ENCODE measurements at places on chromosomes 2 and 18.
A peak's percentile ranks its signal among the peaks of the same experiment; 100 is the strongest.

- no peak for DNase-seq
Measured at GRCh38 chr2:130963196-130963848, 126.6 kb downstream of the ARHGEF4 start.

DNA sequence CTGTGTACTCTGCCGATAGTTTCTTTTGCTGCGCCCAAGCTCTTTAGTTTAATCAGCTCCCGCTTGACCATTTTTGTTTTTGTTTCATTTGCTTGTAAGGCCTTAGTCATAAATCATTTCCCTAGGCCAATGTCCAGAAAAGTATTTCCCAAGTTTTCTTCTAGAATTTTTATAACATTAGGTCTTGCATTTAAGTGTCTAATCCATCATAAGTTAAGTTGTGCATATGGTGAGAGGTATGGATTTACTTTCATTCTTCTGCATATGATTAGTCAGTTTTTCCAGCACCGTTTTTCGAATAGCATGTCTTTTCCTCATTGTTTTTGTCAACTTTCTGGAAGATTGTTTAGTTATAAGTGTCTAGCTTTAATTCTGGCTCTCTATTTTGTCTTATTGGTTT lies 484.8 kb upstream of the CNTNAP5 start:
- DNase-seq = no peak

DNA sequence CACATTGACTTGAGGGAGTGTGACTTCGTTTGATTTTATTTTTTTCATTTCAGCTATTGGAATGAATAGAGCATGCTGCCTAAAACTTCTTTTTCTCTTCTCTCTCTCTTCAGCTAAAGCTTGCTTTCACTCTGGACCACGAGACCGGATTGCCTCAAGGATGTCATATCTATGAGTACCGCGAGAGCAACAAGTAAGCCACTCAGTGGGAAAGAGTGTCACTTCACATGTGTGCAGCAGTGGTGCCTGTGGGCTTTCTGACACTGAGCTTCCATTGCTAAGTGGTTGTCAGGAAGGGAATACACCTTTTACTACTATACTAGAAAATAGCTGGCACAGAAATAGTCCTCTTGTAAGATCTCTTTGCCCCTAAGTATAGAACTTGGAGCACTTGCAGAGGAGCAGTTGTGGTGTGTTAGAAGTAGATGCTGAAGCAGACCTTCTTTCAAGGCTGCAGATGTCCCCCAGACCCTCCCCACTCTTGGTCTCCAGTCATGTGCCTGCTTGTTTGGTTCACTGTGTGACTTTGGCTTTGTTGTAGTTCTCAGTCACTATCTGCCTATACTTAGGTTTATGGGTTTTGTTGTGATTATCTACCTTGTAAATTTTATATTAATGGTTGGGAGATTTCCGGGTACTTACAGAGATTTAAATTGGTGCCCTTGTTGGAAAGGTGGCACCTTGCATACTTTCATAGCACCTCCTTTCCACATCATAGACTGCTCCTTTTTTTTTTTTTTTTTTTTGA lies 78.5 kb upstream of the ALPP start:
- DNase-seq = no peak

GRCh38 chr2:217162533-217162932 lies 302.7 kb upstream of the TNP1 start:
- no peak for DNase-seq

GRCh38 chr18:79940814-79941472 lies 10.5 kb downstream of the SLC66A2 start:
- no peak for DNase-seq

GRCh38 chr18:12895626-12896025 lies 11.6 kb upstream of the PTPN2 start:
- no peak for DNase-seq

DNA sequence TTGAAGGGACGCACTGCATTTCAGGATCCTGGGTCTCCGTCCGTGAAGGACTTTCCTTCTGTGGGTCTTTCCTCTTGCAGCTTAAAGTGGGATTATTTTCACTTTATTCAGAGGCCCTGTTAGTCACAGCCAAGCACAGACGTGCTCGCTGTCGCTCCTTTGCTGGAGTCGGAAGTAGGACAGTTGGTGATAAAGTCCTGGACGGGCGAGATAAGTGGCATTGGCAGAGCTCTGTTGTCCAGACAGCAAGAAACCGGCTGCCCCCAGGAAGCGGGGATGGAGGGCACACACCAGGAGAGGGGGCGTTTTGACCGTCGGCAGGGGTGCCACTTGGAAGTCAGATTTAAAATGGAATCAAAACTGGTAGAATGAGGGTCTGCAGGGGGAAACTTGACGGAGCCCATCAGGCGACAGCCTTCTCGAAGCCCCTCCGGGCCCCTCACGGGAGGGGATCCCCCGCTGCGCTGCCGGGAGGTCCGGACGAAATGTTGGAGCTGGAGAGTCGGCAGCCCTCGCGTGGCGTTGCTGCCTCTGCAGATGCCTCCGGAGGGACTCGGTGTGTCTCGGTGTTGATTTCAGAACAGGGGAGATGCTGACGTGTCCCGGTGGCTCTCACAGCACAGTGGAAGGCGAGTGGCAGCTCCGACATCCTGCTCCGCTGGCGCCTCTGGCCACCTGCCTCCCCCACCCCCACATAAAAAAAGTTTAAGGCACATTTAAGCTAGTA lies 124.2 kb downstream of the NFATC1 start:
- DNase-seq = no peak

DNA sequence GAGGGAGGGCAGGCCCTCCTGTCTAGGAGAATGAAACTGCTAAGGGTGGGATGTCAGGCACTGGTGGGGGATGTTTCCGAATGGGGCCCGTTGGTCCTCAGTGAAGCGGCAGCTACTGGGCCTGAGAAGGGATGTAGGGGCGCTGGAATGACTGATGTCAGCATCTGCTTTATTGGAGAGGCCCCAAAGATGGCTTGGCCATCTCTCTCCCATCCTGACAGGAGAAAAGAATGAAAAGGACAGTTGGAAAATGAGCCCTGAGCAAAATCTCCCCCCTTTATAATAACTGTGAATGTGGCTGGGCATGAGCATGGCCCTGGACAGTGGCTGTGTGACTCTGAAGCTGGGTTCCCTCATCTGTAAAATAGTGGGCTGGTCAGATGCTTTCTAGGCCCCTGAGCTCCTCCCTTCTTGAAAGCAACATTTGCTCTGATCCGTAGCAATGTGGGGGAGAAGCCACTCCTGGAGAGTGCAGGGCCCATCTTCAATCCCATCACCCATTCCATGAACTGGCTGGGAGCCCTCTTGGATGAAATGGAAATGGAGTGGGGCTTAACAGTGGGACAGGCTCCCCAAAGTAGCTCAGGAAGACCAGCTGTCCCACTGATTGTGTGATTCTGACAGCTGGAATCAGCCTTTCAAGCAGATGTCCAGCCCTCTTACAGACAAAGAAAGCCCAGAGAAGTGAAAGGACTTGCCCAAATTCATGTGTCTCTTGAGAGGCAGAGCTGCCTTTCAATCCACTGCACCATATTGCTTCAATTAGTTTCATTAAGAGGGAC lies 232.7 kb upstream of the SMAD2 start:
- DNase-seq = no peak

DNA sequence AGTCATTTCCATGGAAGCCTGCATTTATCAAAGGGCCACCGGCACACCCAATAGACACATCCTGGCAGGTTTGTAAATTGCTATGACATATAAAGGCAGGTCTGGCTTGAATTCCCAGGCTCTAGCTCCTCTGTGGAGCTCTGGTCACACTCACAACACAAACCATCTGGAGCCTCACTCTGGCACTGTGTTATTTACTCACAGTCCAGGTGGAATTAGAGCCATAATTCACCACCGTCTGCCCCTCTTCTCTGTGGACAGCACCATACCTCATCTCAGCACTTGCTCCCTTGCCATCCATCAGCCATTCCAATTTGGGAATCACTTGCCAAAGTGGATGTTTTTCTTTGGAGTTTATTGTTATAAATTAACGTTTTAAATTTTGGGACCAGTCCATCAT lies 84.3 kb upstream of the OSR1 start:
- no peak for DNase-seq

GRCh38 chr2:192203876-192204275 lies 9.1 kb upstream of the TMEFF2 start:
- no peak for DNase-seq

DNA sequence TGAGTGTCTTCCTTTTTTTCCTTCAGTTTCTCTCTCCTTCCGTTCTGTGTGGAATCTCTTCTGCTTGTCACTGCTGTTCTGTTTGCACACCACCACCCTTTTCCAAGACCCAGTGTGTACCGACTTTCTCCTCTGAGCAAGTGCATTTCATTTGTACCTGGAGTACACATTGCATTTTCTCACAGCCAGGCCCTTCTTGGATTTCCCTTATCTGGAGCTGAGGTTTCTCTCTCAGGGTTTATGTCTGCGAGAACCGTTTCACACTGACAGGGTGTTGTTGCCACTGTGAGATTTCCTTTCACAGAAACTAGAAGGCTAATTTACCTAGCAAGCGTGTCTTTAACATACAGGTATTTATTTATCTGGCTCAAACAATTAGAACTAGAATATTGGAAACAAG lies 26.2 kb downstream of the NCOA1 start:
- no peak for DNase-seq

- DNase-seq = peak; percentile 72
Measured at GRCh38 chr2:219073413-219074129, 12.8 kb upstream of the IHH start.

GRCh38 chr2:28809927-28810326 lies 707 bp upstream of the SPDYA start:
- DNase-seq = no peak

DNA sequence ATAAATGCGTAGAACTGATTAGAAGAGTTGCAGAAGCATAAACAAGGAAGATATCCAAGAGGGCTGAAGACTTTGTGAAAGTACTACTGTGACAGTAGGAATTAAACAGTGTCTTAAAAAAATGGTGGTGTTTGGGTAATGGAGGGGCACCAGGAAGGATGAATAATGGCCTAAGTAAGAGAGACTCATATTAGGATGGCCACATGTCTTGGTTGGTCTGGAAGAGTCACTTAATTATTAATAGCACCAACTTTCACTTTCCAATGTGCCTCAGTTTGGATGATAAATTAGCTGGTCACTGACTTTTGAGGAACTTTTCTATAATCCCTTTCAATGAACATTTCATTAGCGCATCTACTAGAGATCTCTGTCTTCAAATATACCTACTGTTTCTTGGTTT lies 372.2 kb downstream of the NYAP2 start:
- DNase-seq = no peak

DNA sequence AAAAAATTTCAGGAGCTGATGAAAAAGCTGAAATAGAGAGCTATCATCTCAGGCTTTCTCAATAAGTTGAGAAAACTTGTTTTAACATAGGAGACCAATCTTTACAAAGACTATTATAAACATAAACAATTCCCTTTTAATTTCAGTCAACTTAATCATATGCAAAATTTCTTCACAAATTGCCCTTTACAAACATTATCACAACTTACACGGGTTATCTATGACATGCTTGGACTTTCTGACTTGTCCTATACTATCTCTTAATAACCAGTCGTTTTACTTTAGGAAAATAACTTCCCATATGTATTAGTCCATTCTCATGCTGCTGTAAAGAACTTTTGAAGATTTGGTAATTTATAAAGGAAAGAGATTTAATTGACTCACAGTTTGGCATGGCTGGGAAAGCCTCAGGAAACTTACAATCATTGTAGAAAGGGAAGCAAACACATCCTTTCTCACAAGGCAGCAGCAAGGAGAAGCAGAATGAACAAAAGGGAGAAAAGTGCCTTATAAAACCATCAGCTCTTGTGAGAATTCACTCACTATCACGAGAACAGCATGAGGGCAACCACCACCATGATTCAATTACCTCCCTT lies 1583.7 kb upstream of the CELF4 start:
- DNase-seq = no peak

DNA sequence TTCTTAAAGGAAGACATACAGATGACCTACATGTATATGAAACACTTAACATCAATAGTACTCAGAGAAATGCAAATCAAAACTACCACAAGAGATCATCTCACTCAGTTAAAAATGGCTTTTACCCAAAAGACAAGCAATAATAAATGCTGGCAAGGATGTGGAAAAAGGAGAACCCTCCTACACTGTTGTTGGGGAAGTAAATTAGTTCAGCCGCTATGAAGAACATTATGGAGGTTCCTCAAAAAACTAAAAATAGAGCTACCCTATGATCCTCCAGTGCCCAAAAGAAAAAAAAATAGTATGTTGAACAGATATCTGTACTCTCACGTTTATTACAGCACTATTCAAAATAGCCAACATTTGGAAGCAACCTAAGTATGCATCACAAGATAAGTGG lies 1579.4 kb upstream of the TMEFF2 start:
- no peak for DNase-seq

DNA sequence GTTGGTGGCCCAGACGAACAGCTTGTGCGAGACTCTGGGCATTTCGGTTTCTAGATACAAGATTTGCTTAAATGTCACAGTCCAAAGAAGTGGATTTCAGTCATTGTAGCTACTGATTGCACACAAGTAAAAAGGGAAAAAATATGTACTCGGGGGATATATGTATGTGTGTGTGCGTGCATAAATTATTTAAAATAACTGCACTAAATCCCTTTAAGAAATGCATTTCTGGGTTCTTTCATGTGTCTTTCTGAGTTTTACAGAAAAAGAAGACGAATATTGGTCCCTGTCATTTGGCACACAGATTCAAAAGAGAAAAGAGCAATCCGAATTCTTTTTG lies 2.1 kb upstream of the EPHA4 start:
- DNase-seq = no peak

DNA sequence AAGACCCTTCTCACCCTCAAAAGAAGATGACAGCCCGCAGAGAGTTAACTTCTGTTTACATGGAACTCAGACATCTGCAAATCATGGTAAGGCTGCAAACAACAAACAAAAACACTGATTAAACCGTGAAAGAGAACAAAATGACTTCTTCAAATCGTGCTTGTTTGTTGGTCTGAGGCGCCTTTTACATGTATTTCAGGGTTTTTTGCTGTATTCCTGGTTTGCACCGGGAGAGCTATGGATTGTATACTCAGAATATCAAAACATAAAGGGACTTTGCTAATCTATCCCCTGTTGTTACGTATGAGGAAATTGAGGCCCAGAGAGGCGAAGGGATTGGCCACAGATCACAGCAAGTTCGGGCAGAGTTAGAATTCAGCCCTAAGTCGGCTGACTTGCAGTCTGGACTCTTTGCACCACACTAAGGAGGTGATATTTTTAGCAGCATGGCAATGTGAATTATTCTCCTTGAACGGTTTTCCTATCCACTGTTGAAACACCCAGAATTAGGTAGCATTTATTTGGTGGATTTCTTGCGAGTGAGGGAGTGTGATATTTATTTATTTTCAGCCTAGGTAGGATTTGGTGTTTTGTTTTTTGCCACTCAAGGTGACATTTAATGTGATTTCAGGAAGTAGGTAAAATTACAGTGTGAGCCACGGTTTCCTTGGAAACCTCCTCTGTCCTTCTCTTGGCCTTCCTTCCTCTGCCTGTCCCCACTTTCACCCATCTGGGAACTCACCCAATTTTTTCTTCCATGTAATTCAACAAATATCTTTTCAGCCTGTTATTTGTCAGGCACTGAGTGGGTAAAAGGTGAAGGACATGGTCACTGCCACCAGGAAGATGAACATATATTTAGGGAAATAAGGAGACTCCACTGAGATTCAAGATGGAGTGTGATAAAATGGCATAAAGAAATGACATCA lies 980 bp upstream of the PDE6D start:
- peak; percentile 24 for DNase-seq

Data from AG20443 (cell line).